ENCODE measurements at places on chromosomes 1 and 21.

GRCh38 chr21:43322805-43323204 is 104.1 kb downstream of the SIK1 start:
- no peak for DNase-seq

DNA sequence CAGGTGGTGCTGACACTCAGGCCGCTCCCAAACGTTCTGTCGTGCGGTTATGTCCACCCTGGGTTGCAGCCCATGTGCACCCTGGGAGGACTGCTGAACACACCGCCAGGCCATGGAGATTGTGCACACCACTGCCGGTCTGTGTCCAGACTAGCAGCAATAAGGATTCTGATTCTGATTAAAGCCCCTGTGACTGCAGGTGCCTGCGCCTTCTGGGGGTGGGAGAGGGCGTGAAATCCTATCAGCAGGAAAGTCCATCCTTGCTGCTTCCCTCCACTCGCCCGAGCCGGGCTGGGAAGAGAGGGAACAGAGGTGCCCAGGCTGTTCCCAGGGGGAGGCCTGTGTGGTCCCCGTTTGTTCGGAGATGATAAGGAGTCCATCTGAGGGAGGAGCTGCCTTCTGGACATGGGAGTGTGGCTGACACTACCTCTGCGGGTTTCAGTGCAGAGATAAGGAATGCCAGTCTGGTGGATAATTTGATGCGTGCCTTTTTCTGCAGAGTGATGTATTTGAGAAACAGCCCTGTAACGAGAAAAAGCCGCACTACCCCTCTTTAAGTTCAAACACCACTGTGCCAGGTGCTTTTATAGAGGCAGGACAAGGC is 41.2 kb downstream of the BACE2 start:
- no peak for DNase-seq

DNA sequence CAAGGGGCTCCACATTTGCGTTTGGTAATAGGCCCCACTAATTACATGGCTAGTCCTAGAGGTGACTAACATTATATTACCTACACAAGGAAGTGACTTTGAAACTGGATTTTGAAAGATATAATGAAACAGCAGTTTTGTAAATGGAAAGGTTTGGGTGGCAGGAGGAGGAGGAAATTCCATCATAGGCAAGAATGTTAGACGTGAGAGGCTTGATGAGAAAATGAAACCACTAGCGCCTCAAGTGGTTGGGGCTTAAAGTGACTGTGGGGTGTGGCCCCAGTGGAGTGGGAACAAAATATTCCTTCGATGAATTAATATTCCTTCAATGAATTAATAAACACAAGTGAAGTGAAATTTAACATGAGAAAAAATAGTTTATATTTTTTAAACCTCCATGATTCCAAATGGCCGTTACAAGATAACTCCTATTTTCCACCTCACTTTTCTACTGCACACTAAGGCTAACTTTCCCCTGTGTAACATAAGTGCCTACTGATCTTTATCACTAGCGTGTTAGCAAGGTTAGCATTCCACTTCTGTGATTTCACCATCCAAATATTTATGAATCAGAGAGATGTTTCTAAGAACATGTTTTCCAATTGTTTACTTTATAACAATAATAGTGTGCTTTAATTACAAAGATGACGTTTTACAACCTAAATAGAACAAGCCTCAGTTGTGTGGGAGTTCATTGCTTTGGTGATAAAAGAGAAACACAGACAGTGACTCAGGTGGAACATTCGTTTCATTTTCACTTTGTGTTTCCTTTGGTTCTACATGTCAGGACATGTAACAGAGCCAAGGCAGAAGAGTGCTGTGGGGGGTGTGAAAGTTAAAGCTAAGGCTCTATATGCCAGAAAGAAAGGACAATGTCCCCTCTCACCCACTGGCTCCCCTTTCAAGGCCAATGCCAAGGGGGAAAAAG is 12.5 kb upstream of the ATF3 start:
- no peak for DNase-seq

DNA sequence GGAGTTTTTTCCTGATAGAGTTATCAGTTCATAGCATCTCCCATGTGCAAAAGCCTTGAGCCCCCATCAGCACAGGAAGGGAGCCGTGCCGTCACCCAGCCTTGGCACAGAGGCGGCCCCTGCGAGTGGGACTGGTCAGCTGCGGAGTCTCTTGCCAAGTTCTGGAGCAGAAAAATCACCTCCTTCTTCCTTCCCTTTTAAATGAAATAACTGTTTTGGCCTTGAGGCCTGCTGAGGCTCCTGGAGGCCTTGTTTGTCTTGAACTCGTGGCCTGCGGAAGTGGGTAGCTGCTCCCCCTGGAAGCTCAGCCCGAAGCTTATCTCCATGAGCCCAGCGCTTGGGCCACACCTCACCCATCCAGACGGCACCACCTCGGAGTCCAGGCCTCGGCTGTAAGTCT is 145.7 kb upstream of the TMEM51 start:
- no peak for DNase-seq

GRCh38 chr1:203625628-203626019 is 1.0 kb upstream of the ATP2B4 start:
- DNase-seq: no peak

GRCh38 chr1:29290414-29290985 is 54.2 kb downstream of the PTPRU start:
- DNase-seq: no peak

GRCh38 chr21:43741423-43742096 is 22.6 kb downstream of the PDXK start:
- no peak for DNase-seq

DNA sequence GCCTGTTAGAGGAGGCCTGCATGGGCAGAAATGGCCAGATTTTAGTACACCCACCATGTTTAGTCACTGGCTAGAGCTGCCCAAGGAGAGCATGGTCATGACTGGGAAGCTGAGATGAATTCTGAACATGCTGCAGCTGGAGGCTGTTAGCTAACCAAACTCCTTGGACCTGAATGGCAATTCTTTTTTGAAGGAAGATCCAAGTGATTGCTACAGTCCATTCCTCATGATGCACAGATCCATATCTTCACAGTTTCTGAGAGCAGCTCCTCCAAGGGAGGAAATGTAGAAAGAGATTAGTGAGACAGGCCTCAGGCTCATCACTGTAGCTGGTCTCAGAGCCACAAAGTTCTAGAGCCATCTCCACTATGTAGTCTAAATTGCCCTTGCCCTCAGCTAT is 11.1 kb downstream of the ZFYVE9 start:
- no peak for DNase-seq

- peak; percentile 28 for DNase-seq
These were observed 114.8 kb upstream of the PAXBP1 start for GRCh38 chr21:32886339-32886738.

- DNase-seq: no peak
These were observed 11.0 kb upstream of the CTRC start for GRCh38 chr1:15427280-15427666.

DNA sequence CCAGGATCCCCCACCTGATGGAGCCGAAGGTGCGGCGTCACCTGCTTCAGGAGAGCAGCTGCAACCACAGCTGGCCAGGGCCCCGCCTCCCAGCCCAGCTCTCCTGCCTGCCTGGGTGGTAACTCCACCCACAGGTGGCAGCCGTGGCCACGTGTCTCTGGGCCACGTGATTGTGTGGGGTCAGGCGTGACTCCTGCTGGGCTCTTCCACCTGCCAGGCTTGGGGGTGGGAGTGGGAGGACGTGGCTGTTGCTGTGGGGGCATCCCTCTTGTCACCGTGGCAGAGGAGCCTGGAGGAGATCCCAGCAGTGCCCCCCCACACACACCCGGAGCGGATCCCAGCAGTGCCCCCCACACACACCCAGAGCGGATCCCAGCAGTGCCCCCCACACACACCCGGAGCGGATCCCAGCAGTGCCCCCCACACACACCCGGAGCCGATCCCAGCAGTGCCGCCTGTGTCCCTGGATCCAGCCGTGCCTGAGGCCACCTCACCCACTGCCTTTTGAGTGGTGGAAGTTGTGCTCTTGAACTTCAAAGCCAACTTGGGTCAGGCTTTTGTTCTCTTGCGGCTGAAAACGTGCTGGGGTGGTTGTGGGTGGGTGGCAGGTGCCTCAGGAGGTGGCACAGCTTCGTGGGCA is 32.2 kb downstream of the POFUT2 start:
- peak; percentile 79 for DNase-seq

- peak; percentile 47 for DNase-seq
These were observed at the start of gene IRF6 for GRCh38 chr1:209805875-209806760. IRF6 (minus strand) TSS chr1:209806142; CDS start chr1:209801413, 4,729 bp downstream.

DNA sequence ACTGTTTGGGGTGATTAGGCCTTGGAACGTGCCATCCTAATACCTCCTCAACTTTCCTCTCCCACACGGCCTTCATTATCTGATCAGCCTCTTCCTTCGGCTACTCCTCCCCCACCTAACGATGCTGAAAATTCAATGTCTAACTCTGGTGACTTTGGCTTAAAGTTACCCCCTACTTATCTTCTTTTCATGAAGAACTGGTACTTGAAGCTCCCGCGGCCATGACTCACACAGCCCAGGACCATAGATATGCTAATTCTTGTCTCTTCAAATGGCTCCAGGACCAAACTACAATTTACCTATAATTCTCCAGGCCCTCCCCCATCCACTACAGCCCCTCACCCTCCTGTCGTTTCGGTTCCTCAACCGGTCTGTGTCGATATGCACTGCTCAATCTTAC is 15.7 kb upstream of the AZIN2 start:
- DNase-seq: no peak

GRCh38 chr1:22509815-22510214 is 53.5 kb upstream of the EPHA8 start:
- DNase-seq: no peak

- no peak for DNase-seq
These were observed 37.7 kb upstream of the IPO9 start for GRCh38 chr1:201791051-201791778.

DNA sequence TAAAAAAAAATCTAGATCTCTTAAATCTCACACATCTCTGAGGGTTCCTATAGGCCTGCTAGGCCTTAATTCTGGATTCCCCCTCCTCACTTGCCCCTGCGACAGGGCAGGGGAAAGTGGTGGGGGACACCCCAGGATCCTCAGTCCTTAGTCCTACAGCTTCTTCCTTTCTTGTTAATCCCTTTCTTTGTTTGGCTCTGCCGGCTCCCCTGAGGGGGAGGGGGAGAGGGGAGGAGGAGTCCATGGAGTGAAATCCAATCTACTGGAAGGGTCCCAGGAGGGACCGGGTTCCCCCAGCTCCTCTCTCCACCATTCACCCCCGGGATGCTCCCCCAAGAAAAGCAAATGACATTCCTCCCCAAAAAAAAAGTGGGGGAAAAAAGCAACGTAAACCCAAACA is 8.5 kb downstream of the MEX3A start:
- DNase-seq: no peak

DNA sequence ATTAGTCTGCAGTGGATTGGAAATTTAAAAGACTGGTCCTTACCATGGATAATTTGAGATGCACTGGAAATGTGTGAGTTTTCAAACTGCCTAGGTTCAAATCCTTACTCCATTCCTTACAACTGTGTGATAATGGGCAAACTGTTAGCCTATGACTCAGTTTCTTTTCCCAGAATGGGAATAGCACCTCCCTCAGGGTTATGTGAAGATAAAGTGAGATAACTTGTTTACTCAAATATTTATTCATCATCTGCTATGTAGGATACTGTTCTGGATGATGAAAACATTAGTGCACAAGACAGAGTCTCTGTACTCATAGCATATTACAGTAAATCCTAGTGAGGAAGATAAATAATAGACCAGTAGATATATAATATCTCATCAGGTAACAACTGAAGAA is 28.6 kb downstream of the LRIG2 start:
- no peak for DNase-seq

DNA sequence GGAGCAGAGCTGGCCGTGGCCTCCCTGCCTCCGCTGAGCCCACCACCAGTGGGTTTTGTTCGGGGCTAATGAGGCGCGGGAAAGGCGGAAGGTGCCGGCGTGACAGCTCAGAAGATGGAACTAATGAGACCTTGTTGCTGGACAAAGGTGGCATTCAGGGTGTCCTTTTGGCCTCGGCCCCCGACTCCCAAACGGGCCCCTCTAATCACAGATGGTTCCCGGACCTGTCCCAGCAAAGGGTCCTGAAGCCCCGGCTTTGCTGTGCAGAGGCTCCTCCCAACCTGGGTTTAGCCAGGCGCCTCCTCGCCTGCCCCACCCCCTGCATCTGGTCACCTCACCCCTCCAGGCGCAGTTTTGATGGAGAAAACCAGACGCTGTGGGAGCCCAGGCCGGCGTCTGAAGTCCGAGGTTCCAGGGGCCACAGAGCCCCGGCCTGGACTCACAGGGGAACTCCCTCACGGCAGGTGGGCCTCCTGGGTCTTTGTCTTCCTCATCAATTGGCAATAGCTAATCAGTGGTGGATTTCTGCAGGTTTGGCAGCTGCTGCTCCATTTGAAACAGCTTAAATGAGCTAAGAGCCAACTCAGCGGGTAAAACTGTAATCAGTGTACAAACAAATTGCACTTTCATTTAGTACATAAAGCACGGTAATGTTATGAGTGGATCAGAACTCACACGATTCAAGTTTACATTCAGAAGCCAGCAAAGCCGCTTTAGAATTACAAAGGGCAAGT is 44.3 kb upstream of the ADARB1 start:
- no peak for DNase-seq

- peak; percentile 89 for DNase-seq
These were observed 14.0 kb upstream of the THEMIS2 start for GRCh38 chr1:27858072-27858948.

GRCh38 chr21:26982767-26983166 is 15.9 kb upstream of the ADAMTS5 start:
- no peak for DNase-seq

- no peak for DNase-seq
These were observed 1.9 kb downstream of the OLIG2 start for GRCh38 chr21:33027401-33028286.

Data from NCI-H2107 (cell line).